Kidney (tissue), 22 donors: ENCODE measurements at places on chromosomes 12 and 14. TPM values are rescaled to one million over a fixed set of nuclear protein-coding genes. Genes with fewer than 3 reads are reported as not detected.

The POMT2 gene
- 34.7 TPM for total RNA-seq

DNA sequence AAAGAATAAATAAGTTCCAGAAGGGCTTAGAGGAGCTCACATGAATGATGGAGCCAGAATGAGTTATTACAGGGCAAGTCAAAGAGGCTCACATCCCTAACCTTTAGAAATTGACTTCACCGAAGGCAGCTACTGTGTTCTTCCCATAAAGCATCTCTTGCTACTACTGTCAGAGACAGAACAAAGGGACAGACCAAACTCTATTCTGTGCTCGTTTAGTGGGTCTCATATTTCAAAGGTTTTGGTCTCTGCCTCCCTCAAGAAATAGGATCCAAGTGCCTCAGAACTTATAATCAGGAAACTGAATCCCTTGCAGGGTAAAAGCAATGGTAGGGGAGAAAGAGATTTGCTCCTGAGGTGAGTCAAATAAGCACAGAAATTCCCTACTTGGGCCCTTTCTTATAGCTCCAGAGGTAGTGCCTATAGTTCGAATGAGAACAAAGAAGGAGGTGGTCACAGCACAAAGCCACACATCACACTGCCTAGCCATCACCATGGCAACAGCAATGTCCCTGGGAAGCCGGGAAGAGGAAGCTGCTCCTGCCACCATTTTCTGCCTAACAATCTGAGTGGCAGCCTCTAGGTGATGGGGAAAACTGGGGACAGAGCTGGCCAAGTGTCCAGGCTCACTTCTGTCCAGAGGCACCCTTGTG, 294.9 kb downstream of the FOXN3 start:
- no peaks in the 10 kb centered on the region for H3K36me3 ChIP-seq
- no peaks in the 10 kb centered on the region for H3K4me1 ChIP-seq
- no peaks in the 10 kb centered on the region for H3K27me3 ChIP-seq
- no peak overlapping the region for H3K27ac ChIP-seq
- peak; percentile 85 for DNase-seq
- no peak overlapping the region for H3K4me3 ChIP-seq

GRCh38 chr14:78524196-78524595, 354.0 kb downstream of the NRXN3 start:
- no peaks in the 10 kb centered on the region for H3K36me3 ChIP-seq
- H3K27ac ChIP-seq, result no peak overlapping the region
- no peaks in the 10 kb centered on the region for H3K4me1 ChIP-seq
- no peaks in the 10 kb centered on the region for H3K27me3 ChIP-seq
- H3K4me3 ChIP-seq, result no peak overlapping the region
- DNase-seq, result no peak

The ZC3H10 gene
- 8.6 TPM for total RNA-seq

- peaks cover 14% of the 10 kb centered on the region for H3K4me1 ChIP-seq
- no peak overlapping the region for H3K27ac ChIP-seq
- no peaks in the 10 kb centered on the region for H3K36me3 ChIP-seq
- H3K27me3 ChIP-seq, result no peaks in the 10 kb centered on the region
- DNase-seq, result no peak
- H3K4me3 ChIP-seq, result no peak overlapping the region
Observed at GRCh38 chr12:12502815-12503151, 59.9 kb downstream of the DUSP16 start.

The BATF gene
- 3.7 TPM for total RNA-seq

DNA sequence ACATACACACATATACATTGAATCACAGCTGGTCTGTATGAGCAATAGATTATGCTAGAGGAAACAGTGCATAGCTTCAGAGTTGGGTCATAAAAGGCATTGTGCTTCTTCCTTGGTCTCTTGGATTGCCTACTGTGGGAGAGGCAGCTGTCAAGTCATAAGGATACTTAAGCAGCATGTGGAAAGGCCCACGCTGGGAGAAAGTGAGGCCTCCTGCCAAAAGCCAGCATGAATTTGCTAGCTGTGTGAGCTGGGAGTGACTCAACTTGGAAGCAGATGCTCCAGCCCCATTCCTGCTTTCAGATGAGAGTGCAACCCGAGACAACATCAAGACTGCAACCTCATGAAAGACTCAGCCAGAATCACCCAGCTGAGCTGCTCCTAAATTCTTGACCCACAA, 311.9 kb upstream of the TBX3 start:
- H3K36me3 ChIP-seq, result no peaks in the 10 kb centered on the region
- H3K27me3 ChIP-seq, result no peaks in the 10 kb centered on the region
- no peak overlapping the region for H3K4me3 ChIP-seq
- no peaks in the 10 kb centered on the region for H3K4me1 ChIP-seq
- DNase-seq, result no peak
- H3K27ac ChIP-seq, result no peak overlapping the region

GRCh38 chr12:68119250-68119649, 40.3 kb downstream of the IFNG start:
- DNase-seq, result no peak
- H3K27ac ChIP-seq, result no peak overlapping the region
- no peak overlapping the region for H3K4me3 ChIP-seq
- no peaks in the 10 kb centered on the region for H3K27me3 ChIP-seq

DNA sequence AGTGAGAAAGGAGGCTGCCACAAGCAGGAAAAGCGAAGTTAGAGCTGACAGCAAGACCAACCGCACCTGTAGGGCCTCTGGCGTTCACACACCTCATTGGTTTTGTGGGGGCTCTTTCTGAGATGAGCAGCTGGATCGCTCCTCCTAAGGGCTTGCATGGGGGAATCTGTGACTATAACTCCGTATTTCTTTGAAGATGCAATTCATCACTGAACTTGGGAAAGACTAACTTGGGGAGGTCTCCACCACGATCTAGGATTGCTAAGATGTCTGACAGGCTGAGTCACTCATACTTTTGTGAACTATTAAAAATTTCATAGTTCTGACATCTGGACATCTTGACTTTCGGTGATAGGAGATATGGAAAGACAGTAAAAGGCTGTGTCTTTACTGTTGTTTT, 173.6 kb downstream of the ETV6 start:
- no peak overlapping the region for H3K27ac ChIP-seq
- no peaks in the 10 kb centered on the region for H3K36me3 ChIP-seq
- no peak for DNase-seq

- no peak overlapping the region for H3K4me3 ChIP-seq
- no peaks in the 10 kb centered on the region for H3K4me1 ChIP-seq
- H3K27ac ChIP-seq, result no peak overlapping the region
- no peaks in the 10 kb centered on the region for H3K27me3 ChIP-seq
Observed at GRCh38 chr14:86124328-86124727, 594.4 kb downstream of the FLRT2 start.

DNA sequence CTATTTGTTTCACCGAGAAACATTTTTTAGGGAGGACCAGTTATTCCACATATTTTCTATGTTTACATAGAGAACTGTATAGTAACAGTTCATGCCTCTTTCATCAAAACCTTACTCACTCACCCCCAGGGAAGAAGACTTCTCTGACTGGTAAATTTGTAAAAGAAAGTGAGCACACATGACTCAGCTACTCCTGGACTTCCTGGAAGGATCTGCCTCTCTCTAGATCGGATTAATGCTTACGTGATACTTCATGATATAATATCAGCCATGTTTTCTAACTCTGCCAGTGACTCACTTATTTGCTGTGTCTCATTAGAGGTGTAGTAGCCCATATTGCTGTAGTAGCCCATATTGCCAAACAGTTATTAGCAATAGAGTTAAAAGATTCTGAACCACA, 494.3 kb upstream of the ATXN7L3B start:
- DNase-seq, result no peak
- H3K27ac ChIP-seq, result no peak overlapping the region
- no peaks in the 10 kb centered on the region for H3K4me1 ChIP-seq
- no peak overlapping the region for H3K4me3 ChIP-seq
- H3K36me3 ChIP-seq, result no peaks in the 10 kb centered on the region

The SLC6A12 gene
- total RNA-seq, result 130 TPM

DNA sequence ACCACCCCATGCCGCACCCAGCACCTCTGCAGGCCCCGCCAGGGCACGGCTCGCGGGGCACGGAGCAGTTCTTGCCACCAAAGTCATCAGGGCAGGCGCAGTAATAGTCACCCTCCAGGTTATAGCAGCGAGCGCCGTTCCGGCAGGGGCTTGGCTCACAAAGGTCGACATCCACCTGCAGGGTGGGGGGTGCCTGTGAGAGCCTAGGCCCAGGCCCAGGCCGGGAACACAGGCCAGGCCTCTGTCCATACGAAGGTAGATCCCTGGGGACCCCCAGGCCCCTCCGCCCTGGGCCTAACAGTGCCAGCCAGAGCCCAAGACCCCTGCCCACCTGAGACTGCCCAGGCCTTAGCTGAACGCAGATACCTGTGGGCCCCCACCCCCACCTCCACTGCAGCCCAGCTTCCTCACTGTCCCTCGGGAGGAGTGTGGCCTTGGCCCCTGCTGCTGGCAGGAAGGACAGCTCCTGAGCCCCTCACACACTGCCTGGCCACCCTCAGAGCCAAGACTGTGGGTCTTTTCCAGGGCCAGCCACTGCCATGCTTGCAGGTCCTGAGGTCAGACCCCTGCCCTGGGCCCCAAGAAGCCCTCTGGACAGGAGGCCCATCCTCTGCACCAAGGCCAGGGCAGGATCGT, 19.3 kb downstream of the JAG2 start:
- DNase-seq, result no peak
- no peak overlapping the region for H3K4me3 ChIP-seq
- no peaks in the 10 kb centered on the region for H3K27me3 ChIP-seq
- H3K27ac ChIP-seq, result no peak overlapping the region
- no peaks in the 10 kb centered on the region for H3K36me3 ChIP-seq

The GLIPR1L2 gene
- 1.1 TPM for total RNA-seq

The GDF3 gene
- 0.66 TPM for total RNA-seq

DNA sequence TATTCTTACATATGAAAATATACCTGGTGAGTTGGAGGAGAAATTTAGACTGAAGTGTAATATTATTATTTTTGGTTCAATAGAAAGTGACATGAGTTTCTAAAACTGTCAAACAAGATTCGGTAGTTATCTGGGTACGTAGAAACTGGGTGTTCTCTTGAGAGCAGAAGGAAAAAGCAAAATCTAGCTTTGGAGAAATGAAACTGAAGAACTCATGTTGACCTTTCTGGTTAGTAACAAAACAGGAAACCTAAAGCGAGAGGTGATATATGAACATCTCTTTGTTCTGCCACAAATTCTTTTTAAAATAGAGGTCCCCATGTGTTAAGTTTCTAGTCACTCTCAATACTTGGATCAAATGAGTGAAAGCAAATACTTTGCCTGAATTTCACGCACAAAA, 401.7 kb downstream of the TRHDE start:
- H3K4me1 ChIP-seq, result peaks cover 18% of the 10 kb centered on the region
- no peak overlapping the region for H3K27ac ChIP-seq
- H3K36me3 ChIP-seq, result no peaks in the 10 kb centered on the region
- H3K4me3 ChIP-seq, result no peak overlapping the region

The LRCOL1 gene
- 1.8 TPM for total RNA-seq

The IAPP gene
- total RNA-seq, result not detected

- H3K4me3 ChIP-seq, result no peak overlapping the region
- H3K27me3 ChIP-seq, result no peaks in the 10 kb centered on the region
- DNase-seq, result no peak
Observed at GRCh38 chr12:96516472-96517430, 27.4 kb downstream of the CFAP54 start.

DNA sequence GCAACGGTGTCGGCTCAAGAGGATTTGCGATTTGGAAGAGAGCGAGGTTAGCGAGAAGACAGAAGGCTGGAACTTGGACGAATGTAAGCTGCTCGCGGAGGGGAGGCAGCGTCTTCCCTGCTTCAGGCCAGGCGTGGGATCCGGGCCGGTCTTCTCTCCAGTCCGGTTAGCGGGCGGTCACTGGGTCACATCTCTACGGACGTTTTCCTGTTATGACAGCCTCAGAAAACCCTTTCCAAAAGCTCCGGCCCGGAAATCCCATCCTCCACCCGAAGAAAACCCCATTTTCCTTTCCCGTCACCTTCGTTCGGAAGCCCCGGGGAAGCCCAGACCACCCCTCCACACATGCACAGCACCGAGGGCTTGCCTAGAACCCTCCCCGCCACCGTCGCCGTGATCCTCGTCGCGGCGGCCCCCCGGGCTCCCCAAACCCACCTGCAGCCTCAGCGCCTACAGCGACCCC, 268 bp downstream of the NDUFB1 start:
- H3K4me1 ChIP-seq, result no peaks in the 10 kb centered on the region
- peaks cover 12% of the 10 kb centered on the region for H3K36me3 ChIP-seq
- peak overlapping the region; percentile 96 for H3K27ac ChIP-seq
- peak overlapping the region; percentile 90 for H3K4me3 ChIP-seq
- H3K27me3 ChIP-seq, result no peaks in the 10 kb centered on the region
- DNase-seq, result peak; percentile 64

The DIO3 gene
- 0.94 TPM for total RNA-seq

The BICDL1 gene
- 101 TPM for total RNA-seq

The PIWIL1 gene
- 0.31 TPM for total RNA-seq

DNA sequence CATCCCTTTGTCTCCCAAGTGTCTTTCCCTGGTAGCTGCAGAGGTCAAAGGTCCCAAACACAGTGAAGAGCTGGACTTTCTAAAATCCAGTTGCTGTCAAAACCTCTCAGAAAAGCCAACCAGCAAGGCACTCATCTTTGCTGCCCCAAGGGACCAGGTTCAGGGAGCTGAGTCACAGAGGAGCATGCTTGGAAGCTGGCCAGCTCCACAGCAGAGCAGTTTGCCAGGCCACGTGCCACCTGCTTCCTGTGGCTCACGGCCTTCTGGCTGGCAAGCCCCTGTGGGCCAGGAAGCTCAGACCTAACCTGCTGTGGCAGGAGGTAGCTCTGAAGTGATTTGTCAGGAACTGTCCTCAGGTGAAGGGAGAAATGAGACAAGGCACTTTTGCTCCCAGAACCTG, 3.6 kb downstream of the ISCU start:
- peaks cover 29% of the 10 kb centered on the region for H3K4me1 ChIP-seq
- no peaks in the 10 kb centered on the region for H3K27me3 ChIP-seq
- peak overlapping the region; percentile 68 for H3K27ac ChIP-seq
- peak; percentile 95 for DNase-seq
- H3K36me3 ChIP-seq, result peaks cover 44% of the 10 kb centered on the region

The ATP6V1D gene
- 91.5 TPM for total RNA-seq

- no peak overlapping the region for H3K27ac ChIP-seq
Observed at GRCh38 chr14:77603654-77604255, 12.7 kb downstream of the SPTLC2 start.

- DNase-seq, result peak; percentile 98
- H3K36me3 ChIP-seq, result no peaks in the 10 kb centered on the region
- peak overlapping the region; percentile 90 for H3K4me3 ChIP-seq
- H3K4me1 ChIP-seq, result peaks cover 7% of the 10 kb centered on the region
- no peaks in the 10 kb centered on the region for H3K27me3 ChIP-seq
Observed at GRCh38 chr14:67240978-67241410, 241 bp upstream of the PALS1 start.

GRCh38 chr14:100791995-100792394, 33.9 kb upstream of the MEG3 start:
- H3K27ac ChIP-seq, result no peak overlapping the region
- H3K27me3 ChIP-seq, result no peaks in the 10 kb centered on the region
- no peaks in the 10 kb centered on the region for H3K4me1 ChIP-seq
- no peak overlapping the region for H3K4me3 ChIP-seq
- H3K36me3 ChIP-seq, result no peaks in the 10 kb centered on the region

DNA sequence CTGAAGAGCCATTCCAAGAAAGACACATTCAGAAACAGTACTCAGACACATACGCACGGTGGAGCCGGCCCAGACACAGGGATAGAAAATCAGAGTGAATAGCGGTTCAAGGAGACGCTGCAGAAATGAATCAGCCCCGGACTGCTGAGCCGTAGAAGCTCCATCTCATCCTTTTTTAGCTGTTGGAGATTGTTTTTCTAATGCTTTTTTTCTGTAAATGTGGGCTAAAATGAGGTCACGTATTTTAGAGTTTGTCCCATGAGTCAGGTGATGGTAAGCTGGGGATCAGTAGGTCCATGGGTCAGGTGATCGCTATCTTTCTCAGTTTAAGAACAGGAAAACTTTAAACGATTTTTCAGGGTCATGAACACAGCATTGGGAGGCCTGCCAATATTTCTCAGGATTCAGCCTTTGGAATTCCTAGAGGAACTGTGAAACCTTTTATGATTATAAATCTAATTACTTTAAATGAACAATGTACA, 202.4 kb downstream of the ITPR2 start:
- no peaks in the 10 kb centered on the region for H3K4me1 ChIP-seq
- H3K27ac ChIP-seq, result no peak overlapping the region
- H3K4me3 ChIP-seq, result peak overlapping the region; percentile 33
- peak; percentile 17 for DNase-seq
